CD8-positive, alpha-beta T cell (primary cell): ENCODE measurements at places on chromosomes 6 and 20.

- no peak for DNase-seq
Measured at GRCh38 chr20:61762886-61763739, 302.6 kb downstream of the TAF4 start.

GRCh38 chr6:165146456-165146855, 162.9 kb downstream of the C6orf118 start:
- no peak for DNase-seq

DNA sequence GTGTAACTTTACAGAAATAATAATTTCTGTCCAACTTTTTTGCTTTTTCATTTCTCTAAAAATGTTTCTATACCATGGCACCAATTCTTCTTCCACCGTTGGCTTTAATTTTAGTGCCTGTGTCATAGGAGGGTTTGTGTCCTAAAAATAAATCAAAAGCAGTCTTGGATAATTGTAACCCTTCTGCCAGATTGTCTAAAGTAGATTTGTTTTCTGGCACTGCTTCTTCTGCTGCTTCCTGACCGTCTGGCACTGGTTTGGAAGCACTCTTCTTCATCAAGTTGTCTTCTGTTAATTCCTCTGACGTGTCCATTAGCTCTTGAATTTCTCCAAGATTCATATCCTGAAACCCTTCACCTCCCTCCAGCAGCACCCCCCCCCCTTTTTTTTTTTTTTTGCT, 33.1 kb downstream of the SCAF8 start:
- DNase-seq: no peak

GRCh38 chr6:155936551-155936950, 480.9 kb upstream of the NOX3 start:
- no peak for DNase-seq

DNA sequence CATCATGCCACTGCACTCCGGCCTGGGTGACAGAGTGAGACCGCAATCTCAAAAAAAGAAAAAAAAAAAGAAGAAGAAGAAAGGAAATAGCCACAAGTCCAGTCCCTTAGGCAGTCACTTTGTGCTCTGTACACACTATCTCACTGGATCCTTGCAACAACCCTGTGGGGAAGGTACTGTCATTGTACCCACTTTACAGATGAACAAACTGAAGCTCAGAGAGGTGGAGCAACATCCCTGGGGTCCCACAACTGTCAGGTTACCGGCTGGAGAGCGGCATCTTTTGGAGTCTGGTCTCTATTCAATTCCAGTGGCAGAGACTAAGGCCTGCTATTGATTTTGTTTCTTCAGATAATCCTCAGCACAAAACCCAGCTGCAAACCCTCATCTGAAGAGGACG, 12.2 kb downstream of the BPIFA2 start:
- DNase-seq: no peak

- DNase-seq: no peak
Measured at GRCh38 chr20:8718279-8718678, 350.6 kb upstream of the PLCB4 start.

DNA sequence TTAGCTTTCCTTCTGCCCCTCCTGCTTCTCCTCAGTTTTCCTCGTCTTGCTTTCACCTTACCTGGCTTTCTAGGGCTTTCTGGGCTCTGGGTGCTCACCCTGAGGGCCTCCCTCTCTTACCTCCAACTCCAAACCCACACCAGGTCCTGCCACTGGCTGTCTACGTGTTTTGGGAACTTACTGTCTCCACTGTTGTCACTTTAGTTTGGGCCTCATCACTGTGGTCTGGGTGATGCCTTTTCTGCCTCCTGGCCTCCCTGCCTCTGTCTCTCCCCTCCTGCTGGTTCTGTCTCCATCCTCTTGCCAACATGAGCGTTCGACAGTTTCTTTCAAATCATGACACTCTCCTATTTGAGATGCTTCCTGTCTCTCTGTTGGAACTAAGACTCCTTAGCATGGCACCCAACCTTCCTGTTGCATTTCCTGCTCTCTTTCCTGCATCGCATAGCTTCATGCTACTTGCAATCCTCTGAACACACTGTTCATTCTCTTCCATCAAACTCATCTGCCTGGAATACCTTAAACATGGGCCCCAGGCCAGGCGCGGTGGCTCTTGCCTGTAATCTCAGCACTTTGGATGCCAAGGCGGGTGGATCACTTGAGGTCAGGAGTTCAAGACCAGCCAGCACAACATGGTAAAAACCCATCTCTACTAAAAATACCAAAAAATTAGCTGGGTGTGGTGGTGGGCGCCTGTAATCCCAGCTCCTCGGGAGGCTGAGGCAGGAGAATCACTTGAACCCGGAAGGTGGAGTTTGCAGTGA, 5.5 kb downstream of the CD40 start:
- no peak for DNase-seq

- DNase-seq: no peak
Measured at GRCh38 chr6:140824595-140824994, 1308.1 kb upstream of the GJE1 start.

DNA sequence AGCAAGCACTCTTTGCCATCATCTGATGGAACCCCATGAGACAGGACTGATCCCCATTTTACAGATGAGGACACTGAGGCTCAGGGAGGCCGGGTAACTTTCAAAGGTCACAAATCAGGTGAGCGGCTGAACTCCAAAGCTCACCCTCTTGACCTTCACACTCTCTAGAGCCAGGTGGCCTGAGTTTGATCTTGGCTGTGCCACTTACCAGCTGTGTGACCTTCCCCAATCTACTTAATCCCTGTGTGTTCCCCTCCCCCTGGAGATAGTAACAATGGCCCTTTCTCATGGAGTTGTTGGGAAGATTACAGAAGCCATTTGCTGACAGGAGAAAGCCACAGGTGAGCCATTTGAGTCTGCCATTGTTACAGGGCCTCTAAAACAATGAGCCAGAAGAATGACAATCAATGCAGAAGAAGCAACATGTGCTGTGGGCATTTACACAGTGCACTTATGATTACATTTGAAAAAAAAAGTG, 34.5 kb downstream of the BMP7 start:
- no peak for DNase-seq

DNA sequence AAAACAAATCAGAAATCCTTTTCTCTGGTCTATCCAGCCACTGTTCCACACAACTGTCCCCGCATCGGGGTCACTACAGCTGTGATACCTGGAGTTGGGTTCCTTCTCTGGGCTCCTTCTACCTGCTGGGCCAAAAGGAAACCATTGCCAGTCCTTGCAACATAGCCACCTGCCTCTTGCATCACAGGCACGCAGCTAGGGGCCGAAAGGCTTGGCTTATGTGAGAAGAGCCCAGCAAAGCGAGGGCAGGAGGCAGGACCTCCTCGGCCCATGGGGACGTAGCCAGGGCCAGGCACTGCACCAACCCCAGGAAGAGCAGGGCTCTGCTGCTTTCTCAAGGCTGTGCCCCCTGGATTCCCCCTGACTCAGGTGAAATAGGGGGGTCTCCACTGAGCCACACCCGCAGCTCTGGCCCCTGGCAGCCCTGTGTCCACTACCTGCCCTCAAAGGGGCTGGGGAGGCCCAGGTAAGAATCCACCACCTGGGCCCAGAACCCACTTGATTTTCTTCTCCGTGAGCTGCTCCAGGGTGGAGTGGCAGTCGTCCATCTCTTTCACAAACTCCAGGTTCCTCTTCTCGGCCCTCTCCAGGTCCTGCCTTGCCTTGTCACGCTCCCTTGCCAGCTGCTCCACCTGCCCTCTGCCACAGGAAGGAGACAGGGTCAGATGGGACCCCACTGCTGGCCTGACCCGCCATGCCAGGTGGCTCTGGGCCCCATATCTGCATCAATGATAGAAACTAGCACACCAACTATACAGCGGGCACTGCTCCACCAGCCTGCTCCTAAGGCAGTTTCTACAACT, 88.9 kb downstream of the GINS1 start:
- no peak for DNase-seq

DNA sequence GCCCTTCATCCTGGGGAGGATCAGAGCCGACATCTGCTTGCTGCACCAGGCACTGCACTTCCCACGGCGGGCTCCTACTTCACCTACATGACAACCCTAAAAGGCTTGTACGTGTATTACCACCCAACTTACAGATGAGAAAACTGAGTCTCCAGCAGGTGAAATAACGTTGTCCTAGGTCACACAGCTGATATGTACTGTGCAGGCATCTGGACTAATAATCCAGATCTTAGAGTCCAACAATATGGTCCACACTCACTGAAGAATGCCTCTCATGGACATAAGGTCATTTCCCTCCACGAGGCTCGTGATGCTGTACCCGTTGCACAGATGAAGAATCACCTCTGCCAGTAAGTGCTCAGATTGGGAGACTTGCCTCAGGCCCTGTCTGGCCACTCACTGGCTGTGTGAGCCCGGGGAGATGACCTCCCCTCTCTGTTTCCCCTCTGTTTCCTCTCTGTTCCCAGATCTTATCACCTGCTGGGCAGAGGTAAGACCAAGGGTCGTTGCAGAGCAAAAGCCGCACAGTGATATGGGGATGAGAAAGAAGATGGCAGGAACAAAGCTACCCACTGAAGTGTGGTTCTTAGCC, 32.1 kb downstream of the TGM2 start:
- no peak for DNase-seq

DNA sequence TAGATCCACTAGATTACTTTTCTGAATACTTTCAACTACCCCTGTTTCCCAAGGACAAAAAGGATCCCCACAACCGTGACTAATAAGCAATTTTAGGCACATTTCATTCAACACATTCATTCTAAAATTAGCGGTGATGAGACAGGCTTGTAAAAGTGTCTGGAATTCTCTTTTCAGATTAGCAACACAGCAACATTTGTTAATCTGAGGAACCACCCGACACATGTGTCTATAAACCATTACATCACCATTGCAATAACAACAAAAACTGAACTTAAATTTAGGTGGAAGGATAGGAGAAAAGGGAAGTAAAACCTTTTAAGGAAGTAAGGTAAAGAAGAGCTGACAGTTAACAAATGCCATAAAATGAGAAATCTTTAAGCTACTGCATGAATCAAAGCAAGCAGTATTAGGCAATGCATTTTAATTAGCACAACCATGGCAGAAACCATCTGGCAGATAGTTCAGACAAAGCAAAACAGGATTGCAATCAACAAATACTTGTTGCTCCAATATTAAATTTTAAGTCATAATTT, 49.1 kb downstream of the MAP3K7 start:
- DNase-seq: no peak

DNA sequence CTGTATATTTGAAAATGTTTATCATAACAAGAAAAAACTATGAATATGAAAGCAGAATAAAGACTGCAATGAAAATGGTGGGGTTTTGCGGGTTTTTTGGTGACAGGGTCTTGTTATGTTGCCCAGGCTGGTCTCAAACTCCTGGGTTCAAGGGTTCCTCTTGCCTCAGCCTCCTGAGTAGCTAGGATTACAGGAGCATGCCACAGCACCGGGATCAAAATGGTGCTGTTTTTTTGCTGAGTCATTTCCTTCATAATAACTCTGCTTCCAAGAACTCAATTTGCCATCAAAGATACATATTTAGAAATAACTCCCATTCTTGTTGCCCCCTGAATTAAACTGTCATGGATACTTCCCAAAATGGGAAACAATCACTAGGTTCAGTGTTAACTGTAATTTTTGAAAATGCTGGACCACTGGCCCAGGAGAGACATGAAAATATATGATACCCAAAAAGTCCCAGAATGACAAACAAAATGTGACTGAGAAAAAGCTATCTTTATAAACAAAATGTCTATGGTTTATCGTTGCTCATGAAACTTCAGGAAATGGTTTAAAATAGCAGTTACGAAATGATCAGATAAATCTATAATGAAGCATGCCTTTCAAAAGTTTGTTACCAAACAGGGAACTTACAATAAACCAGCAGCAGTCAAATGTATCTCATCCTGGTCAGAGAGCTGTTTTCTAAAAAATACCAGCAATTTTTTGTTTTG, 32.2 kb downstream of the ILRUN start:
- no peak for DNase-seq

GRCh38 chr6:142279350-142280180, 22.2 kb upstream of the ADGRG6 start:
- DNase-seq: no peak

- DNase-seq: no peak
Measured at GRCh38 chr6:156600678-156601077, 176.5 kb upstream of the ARID1B start.

GRCh38 chr20:47066484-47067270, 172.0 kb downstream of the EYA2 start:
- no peak for DNase-seq

- DNase-seq: no peak
Measured at GRCh38 chr6:169858935-169859351, 107.5 kb downstream of the ERMARD start.

DNA sequence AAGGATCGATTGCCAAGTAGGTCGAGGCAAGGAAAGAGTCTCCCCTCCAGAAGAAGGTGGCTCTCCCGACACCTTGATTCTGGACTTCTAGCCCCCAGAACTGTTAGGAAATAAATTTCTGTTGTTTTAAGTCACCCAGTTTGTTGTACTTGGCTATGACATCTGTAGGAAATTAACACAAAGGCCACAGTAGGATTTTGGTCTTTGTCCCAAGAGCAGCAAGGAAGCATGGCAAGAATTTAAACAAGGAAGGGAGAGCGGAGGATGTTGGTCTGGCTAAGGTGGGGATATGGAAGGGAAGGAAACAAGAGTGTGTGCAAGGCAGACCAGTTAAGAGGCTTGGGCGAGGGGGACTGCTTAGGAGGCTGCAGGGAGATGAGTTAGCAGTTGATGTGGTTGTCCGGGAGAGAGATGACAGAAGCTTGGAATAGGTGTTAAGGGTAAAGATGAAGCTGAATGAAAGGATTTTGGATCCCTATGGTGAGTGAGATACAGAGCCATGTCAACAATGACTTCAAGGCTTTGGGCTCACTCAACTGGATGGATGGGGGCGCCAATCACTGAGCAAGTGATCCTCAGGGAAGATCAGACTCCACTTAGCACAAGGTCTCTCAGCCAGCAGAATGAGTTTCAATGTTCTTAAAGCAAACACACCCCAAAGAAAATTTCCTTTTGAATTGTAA, 140.5 kb upstream of the ZNF217 start:
- DNase-seq: no peak

DNA sequence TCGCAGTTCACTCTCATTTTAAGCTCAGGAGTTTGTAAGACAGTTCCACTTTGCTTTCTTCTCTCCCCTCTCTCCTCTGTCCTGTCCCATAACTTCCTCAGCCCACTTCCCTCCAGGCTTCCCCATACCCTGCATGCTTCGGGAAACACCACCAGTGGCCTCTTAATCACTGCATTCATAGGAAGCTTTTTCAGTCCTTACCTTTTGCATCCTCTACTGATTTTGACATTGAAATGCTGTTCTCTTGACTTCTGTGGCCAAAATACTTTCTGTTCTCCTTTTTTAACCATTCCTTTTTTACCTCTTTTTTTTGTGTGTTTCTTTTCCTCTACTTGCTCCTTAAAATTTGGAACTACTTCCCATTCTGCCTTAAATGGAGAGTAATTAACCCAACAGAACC, 69.7 kb downstream of the HIVEP1 start:
- no peak for DNase-seq

DNA sequence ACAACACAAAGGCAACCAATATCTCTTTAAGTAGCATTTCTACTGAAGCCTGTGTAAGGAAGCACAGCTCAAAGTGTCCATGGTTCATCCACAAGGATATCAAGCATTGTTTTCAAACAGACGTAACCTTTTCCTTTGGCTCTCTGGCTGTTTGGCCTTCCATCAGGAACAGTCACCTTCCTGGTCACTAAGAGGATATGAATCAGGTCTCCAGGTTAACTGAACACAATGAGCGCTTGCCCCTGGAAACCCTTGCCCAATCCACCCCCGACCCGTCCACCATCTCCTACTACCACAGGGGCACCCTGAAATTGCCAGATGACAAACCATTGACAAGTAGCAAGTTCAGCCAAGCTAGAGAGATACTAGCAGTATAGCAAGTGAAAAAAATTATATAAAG, 114.4 kb upstream of the COL21A1 start:
- no peak for DNase-seq

GRCh38 chr6:157012355-157012754, 235.2 kb downstream of the ARID1B start:
- no peak for DNase-seq
